ENCODE measurements at places on chromosomes 2 and 18.

- no peak for DNase-seq
Observed at GRCh38 chr18:37533647-37534584, 31.7 kb downstream of the CELF4 start.

DNA sequence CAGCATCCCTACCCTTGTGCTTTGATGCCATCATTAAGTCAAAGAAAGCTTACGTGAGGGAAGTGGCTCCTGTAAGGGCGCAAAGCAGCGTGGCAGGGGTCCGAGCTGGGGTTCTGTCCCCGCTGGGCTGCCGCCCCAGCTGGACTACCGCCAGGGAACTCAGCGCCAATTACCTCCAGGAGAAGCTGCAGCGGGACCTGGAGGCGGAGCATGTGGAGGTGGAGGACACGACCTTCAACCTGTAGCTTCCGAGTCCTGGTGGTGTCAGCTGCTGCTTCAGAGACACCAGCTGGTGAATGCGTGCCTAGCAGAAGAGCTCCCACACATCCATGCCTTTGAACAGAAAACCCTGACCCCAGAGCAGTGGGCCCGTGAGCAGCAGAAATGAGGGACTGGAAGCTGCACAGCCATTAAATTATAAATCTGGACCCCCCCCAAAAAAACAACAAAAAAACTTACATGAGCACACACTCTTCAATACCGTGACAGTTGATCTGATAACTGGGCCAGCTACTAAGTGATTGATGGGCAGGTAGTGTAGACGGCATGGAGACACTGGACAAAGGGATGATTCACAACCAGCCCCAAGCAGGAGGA lies 20.1 kb upstream of the YES1 start:
- no peak for DNase-seq

DNA sequence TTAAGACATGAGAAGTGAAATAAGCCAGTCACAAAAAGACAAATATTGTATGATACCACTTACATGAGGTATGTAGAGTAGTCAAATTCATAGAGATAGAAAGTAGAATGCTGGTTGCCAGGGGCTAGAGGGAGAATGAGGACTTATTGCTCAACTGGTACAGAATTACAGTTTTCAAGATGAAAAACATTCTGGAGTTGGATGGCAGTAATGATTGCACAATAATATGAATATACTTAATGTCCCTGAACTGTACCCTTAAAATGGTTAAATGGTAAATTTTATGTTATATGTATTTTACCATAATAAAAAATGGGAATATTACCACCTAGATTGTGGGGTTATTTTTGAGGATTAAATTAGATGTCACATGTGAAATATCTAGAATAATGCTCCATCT lies 341.2 kb downstream of the CLIP4 start:
- DNase-seq = no peak

DNA sequence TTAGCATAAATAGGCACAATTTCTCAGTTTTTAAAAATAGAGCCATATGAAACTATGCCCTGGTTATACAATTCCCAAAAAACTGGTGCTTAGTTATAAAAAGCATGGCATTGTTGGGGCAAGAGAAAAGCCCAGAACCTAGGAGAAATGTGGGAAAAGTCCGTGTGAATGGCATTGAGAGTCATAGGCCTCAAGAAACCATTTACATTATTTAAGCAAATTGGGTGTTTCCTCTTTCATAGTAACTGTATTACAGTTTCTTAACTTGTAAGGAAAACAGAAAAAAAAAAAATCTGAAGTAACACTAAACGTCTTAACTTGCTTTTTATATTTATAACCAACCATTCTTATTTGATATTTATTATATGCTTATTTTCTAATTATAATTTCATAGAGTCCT lies 170.9 kb upstream of the SESTD1 start:
- DNase-seq = no peak

- no peak for DNase-seq
Observed at GRCh38 chr2:65864619-65865018, 432.2 kb upstream of the SPRED2 start.

DNA sequence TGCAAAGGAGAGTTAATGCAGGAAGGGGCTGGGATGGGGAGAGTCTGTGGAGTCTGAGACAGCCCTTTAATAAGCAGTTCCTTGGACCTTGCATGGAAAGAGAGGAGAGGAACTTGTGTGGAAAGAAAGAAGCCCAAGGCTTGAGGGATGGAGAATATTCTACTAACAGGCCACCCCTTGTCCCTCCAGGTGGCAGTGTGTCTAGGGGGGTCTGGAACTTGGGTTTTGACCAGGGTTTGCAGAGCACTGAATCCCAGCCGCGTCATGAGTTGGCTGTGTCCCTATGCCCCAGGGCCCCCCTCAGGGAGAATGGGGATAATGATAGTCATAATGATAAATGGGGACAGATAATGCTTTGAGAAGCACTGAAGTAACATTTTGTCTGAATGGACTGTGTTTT lies 15.0 kb downstream of the TCF7L1 start:
- no peak for DNase-seq

- no peak for DNase-seq
Observed at GRCh38 chr2:85257359-85257969, 70.3 kb downstream of the TGOLN2 start.

DNA sequence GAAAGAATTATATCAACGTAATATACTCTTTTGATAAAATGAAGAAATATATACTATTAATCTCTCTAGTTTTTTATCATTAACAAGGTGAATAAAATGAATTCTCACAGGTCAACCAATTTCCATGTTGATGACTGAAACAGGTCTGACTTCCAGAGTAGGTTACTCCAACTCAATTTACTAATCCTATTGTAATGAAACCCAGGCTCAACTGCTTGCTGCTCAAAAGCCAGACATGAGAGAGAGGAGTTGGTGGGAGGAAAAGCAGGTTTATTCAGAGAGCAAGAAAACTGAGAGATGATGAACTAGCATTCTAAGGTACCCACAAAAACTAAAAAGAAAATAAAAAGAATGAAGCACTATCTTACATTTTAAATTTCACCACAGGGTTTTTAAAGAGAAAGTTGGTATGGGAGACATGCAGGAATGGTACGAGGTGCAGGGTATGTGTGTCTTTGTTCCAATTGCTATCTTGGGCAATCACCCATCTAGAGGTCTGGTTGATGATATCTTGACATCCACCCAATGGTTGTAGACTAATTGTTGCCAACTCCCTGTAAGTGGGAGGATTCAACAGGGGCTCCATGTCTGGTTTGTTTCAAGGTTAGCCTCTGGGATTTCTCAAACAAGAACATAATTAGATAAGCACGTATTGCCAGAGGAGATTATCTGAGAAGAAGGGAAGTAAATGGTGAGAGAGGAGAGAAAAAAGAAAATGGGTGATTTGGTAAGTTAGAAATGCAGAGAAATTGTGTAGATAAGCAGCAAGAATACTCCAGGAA lies 471.4 kb upstream of the REG3G start:
- no peak for DNase-seq

DNA sequence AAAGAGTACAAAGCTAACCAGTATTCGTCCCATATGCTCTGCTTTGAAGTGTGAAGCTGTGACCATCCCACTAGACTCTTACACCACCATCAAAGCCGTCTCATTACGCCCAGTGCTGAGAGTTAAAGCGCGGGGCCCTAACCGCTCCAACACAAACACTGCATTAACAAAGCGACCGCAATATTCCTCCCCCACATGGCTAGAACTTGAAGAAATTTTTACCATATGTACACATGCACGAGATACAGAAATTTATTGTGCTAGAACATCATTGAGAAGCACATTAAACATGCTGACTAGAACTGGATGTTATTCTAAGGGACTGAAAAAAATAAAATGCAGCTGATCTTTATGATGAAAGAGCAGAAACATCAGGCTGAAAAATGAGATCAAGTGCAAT lies 20.5 kb downstream of the FTCDNL1 start:
- no peak for DNase-seq

DNA sequence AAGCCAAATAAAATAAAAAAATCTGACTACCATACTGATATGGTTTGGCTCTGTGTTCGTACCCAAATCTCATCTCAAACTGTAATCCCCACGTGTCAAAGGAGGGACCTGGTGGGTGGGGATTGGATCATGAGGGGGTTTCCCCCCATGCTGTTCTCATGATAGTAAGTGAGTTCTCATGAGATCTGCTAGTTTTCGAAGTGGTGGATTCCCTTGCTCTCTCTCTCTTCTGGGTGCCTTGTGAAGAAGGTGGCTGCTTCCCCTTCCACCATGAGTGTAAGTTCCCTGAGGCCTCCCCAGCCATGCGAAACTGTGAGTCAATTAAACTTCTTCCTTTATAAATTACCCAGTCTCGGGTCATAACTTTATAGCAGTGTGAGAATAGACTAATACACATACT lies 123.8 kb upstream of the WDSUB1 start:
- DNase-seq = no peak

DNA sequence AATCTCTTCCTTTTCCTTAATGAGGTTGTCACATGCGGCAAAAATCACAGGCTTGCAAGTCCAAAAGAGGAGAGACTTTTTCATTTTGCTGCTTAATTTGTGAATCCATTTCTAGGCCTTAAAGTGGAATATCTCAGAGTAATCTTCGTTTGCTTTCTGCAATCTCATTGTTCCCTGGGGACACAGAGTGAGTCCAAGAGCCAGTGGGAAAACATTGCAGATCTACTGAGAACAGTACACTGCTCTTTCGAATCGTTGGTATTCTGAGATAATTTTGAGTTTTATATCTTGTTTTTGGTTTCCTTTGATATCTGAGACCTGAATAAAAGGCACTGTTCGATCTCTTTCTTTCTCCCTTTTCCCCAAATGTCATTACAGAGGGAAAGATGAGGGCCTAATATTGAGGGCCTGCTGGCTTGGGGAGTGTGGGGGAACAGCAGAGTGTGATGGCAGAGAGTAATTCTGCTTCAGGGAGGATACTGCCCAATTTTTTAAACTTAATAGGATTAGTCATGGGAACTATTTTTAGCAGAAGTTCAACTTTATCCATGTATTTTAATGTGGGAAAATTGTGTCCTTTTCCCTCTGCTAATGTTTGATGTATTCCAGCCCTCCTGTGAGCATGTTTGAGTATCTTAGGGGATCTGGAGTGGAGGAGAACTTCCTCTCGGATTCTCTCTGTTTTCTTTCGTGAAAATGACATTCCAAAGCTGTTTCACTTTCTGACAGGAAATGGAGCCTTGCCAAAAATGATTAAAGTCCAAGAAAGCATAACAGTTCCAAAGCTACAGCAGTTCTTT lies 418.2 kb upstream of the ZEB2 start:
- no peak for DNase-seq
